Cortex of kidney (tissue), 1 donor: ENCODE measurements at places on chromosomes 4 and X.

- no peak for DNase-seq
These were observed 8.2 kb downstream of the FHIP1A start for GRCh38 chr4:151417164-151417571.

- no peak for DNase-seq
These were observed 170.5 kb downstream of the SLC39A8 start for GRCh38 chr4:102174719-102175189.

DNA sequence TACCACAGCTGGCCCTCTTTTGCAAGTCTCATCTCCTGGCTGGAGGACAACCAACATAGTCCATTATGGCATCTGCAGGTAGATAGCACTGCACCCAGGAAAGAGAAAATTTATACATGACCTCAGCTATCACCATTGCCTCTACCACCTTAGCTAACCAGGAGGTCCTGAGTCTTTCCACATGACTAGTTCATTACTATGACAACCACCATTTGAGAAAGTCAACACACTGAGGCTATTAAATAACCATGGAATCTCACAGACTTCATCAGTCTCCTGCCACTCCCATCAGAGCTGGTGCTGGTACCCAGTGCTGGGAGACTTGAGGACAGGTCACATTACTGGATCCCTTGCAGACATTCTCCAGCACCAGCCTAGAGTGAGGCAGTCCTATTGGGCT, 285.9 kb downstream of the GBA3 start:
- DNase-seq: no peak

DNA sequence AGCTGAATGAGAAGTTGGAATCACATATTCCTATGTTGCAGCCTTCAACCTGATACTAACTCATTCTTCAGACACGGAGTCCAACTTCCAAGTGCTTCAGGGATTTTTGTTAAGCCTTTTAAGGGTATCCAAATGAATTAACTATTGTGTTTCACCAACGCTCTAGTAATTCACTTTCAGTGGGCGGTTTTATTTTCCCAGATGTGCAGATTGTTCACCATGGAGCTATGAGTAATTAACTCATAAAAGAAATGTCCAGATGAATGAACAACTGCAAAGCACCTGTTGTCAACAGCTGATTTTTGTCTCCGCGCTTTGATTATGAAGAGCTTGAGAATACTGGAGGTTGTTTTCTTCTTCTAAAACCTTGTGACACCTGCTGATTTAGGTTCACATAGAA, 187.6 kb downstream of the CBR4 start:
- DNase-seq: no peak

GRCh38 chrX:37825215-37825842, 22.0 kb downstream of the DYNLT3 start:
- DNase-seq: no peak

GRCh38 chr4:15374656-15375055, 53.2 kb upstream of the C1QTNF7 start:
- no peak for DNase-seq

DNA sequence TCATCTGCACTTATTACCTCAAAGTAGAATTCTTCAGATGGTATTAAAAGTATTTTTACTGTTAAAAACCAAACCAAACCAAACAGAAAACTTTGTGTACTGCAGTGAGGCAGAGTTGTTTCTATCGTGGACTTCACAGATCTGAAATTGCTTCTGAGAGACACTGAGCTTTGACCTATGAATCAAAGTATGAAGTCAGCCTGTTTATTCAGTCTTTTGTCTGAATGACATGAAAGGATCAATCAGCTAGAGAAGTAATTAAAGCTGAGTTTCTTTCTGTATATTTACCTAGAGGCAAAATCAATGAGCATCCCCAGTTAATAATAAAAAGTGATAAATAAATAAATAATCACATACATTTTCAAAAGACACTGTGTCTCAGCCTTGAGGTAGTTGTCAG, 2121.0 kb downstream of the PCDH7 start:
- DNase-seq: no peak

DNA sequence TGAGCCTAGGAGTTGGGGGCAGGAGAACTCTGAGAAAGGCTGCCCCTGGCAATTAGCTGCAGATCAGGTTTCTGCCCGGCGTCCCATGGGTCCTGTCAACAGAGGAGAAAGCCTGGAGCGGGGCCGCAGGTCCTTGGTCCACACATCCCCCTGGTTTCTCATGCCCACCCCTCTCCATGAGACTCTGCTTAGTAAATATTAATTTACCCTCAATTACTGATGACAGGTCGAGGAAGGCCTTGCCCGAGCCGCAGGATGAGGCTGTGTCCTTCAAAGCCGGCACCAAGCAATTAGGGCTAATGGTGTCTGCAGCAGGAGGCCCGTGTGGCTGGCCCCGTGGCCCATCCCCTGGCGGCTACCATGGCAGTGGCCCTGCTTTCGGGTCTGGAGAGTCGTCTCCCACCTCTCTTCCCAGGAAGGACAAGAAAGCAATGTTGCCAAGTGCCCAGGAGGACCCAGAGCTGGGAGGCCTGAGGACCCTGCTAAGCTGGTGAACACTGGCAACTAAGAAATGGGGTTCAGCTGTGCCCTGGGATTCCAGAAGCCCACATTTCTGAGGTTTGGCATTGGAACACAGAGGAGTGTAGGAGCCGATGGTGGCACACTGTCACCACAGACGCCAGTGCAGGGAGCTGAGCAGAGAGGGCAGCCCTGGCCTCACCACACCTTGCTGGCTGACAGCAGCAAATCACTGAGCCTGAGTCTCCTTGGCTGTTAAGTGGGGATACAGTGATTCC, 114.6 kb downstream of the CPZ start:
- DNase-seq: no peak

DNA sequence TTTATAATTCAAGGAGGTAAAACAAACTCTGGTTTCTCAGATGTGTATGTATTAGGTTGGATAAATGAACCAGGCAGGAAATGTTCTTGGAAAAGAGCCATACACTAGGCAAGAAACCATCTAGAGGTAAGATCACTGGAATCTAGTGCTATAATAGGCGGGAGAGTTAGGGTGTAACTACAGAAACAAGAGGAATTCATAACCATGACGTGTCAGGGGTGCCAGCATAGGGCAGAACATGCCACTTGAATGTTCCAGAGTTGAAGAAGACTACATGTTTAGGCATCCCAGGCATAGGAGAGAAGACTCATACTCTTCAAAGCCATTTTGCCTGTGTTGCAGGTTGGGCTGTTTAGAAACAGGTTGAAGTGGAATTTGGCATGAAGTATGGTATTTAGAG, 198.7 kb downstream of the CCNG2 start:
- DNase-seq: no peak

- no peak for DNase-seq
These were observed 100.9 kb upstream of the NKX1-1 start for GRCh38 chr4:1506956-1507721.

DNA sequence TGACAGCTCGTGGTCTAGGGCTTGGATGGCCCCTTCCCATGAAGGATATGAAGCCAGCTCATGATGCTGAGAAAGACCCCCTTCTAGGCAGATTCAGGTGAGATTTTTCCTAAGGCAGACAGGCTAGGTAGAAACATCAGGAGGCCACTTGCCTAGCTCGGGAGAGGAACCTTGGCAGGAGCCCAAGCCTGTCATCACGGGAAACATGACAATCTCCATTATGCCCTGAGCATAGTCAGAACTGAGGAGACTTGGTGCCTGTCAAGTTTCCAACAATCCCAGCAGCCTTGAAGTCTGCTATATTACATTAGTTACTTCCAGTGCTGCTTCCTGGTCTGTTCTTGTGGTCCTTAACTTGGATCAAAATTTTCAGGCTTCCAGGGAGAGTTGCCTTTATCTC, 18.7 kb upstream of the WDR1 start:
- DNase-seq: no peak

- DNase-seq: no peak
These were observed 18.0 kb downstream of the STARD8 start for GRCh38 chrX:68665502-68665901.

- DNase-seq: no peak
These were observed 444.3 kb upstream of the ATOH1 start for GRCh38 chr4:93384241-93384640.

- no peak for DNase-seq
These were observed 35.9 kb downstream of the NAP1L5 start for GRCh38 chr4:88661739-88662138.

DNA sequence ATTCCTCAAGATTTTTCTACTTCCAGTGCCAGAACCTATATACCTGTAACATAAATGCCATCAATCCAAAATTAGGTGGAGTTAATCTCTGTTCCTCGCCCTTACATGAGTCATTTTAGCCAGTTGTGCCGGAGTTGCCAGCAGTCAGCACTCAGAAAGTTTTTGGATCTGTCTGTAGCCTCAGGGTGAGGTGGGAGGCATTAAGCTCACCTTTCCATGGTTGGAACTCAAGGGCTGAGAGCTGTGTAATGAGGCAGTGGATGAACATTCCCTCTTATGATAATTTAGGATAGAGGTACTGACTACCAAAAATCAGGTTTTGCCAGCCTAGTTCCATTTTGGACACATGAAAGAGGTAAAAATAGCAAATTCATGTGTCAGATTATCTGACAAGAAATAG, 1553.1 kb upstream of the ADGRL3 start:
- no peak for DNase-seq

- no peak for DNase-seq
These were observed 89.8 kb downstream of the PDGFRA start for GRCh38 chr4:54318904-54319303.

GRCh38 chr4:158781963-158782362, 13.1 kb downstream of the FNIP2 start:
- no peak for DNase-seq

DNA sequence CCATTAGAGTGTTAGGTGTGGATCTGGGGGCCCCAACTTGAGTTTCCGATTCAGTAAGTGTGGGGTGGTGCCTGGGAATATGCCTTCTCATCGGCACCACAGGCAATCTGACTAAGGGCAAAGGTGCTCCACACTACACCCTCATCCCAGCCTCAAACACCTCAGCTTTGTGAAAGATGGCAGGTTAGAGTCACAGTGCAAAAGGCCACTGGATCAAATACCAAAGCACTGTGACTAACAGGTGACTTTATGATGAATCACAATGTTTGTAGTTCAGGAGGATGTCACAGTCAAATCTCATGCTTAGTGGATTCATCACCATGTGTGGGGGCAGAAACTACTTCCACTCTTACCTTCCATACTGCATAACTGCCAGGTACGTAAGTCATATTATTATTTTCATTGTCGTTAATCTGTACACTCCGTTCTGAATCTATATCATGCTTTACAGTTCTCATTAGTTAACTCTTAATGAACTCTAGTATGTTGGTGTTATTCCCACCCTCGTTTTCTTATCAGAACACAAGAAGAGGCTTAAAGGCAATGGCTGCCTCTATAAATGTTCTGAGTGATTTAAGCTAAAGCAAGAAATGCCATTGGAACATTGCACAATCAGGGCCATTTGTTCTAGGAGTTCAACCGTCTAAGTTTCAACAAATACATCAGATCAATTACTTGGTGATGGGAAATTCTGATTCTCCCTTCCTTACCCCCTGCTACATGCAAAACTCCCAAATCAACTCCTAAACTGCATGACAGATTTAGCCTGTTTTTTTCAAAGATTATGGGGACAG, 50.2 kb downstream of the PRKG2 start:
- no peak for DNase-seq

DNA sequence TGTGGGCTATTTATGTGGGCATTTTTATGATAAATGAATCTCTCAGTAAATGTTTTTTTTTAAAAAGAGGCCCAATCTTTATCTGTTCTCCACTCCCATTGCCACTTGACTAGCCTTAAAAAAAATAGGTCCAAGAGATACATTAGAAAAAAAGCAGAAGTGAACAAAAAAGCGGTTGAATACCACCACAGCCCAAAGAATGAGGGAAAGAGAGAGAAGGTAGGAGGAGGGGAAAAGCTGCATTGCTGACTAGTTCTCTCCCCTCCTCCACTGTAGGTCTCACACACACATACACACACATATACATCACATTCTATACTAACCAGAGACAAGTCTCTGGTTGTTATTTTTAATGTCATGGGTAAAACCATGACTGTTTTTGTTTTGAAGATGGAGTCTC, 95.8 kb upstream of the IL13RA1 start:
- DNase-seq: no peak

DNA sequence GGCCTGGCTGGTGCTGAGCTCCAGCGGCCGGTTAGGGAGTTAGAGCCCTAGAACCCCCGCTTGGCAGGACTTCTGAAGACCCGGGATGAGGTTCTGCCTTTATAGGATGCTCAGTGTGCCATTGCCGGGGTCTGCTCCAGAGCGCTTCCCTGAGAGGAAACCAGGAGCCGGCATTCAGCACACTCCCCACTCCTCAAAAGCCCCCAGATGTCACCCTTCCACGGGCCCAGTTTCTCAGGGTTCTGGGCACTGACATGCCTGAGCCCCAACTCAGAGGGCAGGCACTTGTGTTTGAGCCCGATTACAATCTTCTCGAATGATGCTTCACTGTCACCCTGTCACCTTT, 6.5 kb downstream of the NKX3-2 start:
- DNase-seq: no peak

- no peak for DNase-seq
These were observed 117.6 kb downstream of the MAB21L2 start for GRCh38 chr4:150699599-150699998.

DNA sequence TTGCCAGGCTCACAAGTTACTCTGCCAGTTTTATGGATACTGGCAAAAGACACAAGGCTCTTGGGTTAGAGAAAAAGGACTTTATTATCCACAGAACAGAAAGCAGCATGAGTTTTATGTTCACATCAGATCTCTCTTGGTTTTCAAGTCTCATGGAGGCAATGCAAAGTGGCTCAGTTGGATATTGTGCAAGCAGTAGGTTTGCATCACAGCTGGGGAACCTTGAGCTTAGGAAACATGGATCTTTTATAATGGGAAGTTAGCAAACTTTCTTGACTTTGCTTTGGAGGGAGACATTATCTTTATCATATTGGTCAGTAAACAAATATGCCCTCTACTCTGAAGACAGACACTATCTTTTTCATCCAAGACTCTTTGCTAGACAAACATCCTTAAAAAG, 109.2 kb upstream of the GRPR start:
- DNase-seq: no peak
